HuH-7 (cell line): ENCODE measurements at places on chromosomes 6 and 20.

- no peak for DNase-seq
Observed at GRCh38 chr6:99165838-99166237, 183.6 kb downstream of the FAXC start.

GRCh38 chr6:13013681-13014503, 297.3 kb downstream of the PHACTR1 start:
- DNase-seq, result no peak

- no peak for DNase-seq
Observed at GRCh38 chr6:148419430-148419829, 76.8 kb downstream of the SASH1 start.

DNA sequence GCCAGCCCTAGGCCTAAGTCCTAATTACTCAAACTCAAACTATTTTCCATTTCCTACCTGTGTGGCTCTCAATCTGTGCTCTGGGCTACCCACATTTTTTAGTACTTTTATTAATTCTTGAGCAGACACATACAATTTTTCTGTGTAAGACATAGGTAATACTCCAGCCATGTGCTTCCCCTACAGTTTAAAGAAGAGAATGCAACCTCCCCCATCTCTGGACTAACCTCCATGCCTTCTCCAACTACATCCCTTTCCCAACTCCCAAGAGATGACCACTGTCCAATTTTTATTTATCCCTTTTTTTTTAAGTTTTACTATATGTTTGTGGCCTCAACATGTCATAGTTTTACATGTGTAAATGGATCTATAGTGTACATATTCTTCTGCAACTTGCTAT, 5.8 kb downstream of the HMGN4 start:
- no peak for DNase-seq
